Endodermal cell (in vitro differentiated cells): ENCODE measurements at places on chromosomes 11 and 22.

DNA sequence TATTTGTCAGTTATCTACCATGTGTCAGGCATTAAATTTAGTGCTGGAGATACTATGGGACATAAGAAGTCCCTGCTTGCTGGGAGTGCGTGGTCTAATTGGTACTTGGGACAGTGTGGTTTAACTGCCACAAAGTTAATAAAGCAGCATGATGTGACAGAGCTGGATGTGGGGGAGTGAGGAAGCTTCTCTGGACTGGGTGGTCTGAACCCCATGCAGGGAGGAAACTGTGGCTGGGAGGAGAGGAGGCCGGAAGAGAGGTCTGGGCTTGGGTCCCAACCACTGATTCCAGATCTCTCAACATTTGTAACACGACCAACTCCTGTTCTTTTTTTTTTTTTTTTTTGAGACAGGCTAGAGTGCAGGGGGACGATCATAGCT, 37.1 kb downstream of the ST3GAL4 start:
- DNase-seq, result no peak

DNA sequence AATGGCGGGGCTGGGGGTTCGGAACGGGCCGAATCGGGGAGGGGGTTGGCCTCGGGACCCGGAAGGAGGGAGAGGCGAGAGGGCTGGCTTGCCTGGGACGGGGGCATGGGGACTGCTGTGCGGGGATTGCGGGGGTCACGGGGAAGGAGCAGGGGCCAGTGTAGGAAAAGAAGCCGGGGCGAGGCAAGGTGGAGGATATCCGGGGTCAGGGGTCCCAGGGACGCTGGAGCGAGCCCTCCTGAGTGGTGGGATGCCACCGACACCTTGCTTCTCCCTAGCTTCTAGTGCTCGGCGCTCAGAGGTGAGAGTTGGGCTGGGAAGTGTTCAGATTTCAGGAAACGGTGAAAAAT, 426 bp upstream of the GDPD5 start:
- no peak for DNase-seq

DNA sequence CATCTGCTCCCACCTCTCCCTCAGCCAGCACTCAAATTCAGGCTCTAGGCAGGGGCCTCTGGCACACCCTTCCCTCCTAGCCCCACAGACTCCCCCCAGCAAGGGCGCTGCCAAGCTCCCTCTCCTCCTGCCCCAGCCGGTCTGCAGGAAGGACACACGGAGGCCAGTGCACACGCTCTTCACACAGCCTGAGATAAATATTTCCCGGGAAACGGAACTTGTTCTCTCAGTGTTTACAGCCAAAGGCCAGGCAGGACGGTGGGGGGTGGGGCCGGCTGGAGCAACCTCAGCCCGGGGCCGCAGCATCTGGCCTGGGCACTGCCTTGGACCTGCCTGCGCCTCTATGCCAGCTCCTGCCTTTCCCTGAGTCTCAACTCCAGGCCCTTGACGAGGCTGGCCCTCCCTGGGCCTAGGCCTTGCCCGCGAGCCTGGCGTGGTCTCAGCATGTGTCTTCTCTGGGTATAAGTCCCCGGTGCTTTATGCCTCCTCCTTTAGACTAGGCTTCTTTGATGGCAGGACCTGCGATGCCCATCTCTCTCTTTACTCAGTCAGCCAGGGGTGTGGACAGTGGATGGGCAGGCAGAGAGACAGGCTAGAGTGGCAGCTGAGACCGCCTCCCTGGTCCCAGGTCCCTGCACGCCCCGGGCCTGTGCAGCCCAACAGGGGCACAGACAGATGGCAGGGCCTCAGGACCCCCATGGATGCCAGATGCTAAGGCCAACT, 48.4 kb downstream of the PDE2A start:
- no peak for DNase-seq

DNA sequence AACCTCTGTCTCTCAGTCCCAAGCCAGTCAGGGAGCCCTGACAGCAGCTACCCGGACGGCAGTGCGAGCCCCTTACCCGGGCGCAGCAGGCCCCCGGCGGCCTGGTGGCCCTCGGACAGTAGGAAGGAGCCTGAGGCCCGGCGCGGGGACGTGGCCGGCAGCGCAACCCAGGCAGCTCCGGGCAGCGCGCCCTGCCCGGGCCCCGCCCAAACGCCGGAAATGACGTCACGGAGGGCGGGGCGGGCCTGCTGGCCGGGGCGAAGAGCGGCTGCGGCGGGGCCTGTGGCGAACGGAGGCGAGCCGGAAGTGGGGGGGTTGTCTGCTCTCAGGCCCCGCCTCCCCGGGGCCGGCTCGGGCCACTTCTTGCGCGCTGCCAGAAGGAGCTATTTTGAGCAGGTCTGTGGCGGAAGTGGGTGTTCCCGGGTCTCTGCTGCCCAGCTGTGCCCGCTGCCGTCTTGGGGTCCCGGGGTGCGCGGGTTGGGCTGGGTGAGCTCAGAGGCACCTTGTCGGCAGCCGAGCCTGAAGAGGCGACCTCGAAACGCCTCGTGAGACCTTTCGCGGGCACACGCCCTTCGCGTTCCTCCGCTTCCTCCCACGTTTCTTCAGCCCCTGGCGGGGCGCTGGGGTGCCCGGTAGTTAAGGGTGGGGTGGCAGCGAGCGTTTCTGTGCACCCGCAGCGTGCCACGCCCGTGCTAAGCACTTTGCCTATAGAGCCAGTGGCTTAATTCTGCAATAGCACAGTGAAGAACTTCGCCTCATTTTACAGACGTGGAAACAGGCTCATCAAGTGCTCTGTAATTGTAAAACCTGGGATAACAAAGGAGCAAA, at the start of gene C11orf24:
Gene C11orf24, minus strand, starts transcription at position 193 of the 828 bp plus-strand sequence. CDS start 8,206 bp downstream, outside the sequence.
- peak; percentile 97 for DNase-seq

GRCh38 chr11:36361901-36362391, 65.9 kb downstream of the PRR5L start:
- DNase-seq, result peak; percentile 80

GRCh38 chr22:31852691-31853421, 91.5 kb upstream of the YWHAH start:
- no peak for DNase-seq

GRCh38 chr22:27723158-27723557, 78.4 kb downstream of the MN1 start:
- DNase-seq, result no peak

GRCh38 chr11:13109616-13110015, 100.5 kb downstream of the RASSF10 start:
- DNase-seq, result no peak

DNA sequence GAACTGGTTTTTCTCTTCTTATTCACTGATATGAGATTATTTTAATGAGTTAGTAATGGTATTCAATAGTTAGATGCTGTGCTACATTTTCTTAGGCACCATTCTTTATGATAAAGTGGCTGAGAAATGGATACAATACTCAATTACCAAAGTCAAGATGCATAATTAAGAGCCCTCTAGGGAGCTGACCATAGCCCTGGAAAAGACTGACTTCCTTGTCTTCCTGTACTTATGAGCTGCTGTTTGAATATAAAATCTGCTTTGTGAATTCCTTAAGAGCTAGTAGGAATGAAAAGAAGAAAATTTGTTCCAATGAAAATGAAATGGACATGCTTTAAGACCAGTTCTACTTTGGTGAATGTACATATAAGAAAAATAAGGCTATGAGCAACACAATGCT, 452.3 kb downstream of the KCNA4 start:
- DNase-seq, result no peak
